ENCODE measurements at places on chromosomes 6 and 20. TPM values are rescaled to one million over a fixed set of nuclear protein-coding genes. Genes with fewer than 3 reads are reported as not detected.

The SPDEF gene
- total RNA-seq = not detected

The CPNE5 gene
- total RNA-seq = 4.8 TPM

The C6orf163 gene
- 8.3 TPM for total RNA-seq

The PSORS1C1 gene
- total RNA-seq = not detected

The GRM4 gene
- total RNA-seq = 0.94 TPM

- DNase-seq = no peak
These were observed 42.0 kb upstream of the IRF4 start for GRCh38 chr6:349491-349921.

- DNase-seq = no peak
These were observed 203.3 kb downstream of the ARID1B start for GRCh38 chr6:156980515-156980914.

DNA sequence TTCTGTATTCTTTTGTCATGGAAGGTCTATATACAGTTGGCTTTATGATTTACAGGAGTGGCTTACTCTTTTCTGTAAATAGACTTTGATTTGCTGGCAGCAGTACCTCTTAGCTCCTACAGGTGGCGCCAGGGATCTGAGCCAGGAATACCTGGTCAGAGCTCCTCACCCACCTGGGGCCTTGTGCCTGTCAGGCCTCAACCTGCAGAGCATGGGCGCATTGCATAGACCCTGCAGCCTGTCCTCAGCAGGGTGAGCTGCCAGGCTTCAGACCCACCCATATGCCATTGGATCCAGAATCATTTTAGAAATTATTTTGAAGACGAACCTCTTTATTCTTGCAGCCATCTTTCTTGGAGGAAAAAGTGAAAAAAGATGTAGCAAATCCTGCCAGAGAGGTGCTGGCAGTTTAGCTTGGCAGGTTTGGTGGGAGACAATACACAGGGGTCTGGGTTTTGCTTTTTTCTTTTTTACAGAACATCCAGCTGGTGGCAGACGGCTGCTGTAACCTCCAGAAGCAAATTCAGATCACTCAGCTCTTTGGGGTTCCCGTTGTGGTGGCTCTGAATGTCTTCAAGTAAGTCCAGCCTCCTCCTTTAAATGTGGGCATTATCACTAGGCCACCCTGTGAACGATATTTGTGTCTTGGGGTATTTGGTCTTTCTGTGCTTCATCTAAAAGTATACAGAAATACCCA lies 149.1 kb downstream of the MTHFD1L start:
- peak; percentile 19 for DNase-seq

GRCh38 chr20:57190536-57191264 lies 75.7 kb downstream of the BMP7 start:
- DNase-seq = no peak

GRCh38 chr6:404685-405423 lies 13.3 kb downstream of the IRF4 start:
- DNase-seq = no peak

- no peak for DNase-seq
These were observed 193.1 kb downstream of the DOK5 start for GRCh38 chr20:54668271-54669039.

GRCh38 chr6:159279790-159280277 lies 110.6 kb downstream of the FNDC1 start:
- no peak for DNase-seq

DNA sequence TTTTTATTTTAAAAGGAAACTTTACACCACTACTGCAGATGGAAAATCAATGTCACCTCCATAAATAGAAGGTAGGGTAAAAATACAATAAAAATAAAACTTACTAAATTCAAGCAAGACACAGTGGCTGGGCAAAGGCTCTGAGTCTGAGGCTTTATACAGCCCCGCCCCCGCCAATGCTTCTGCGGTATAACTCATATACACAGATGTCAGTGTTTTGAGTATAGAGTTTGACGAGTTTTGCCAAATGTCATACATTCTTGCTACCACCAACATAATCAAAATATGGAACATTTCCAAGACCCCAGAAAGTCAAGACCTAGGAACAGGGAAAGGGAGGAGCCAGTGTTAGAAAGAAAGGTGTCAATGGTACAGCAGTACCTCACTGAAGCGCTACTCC lies 12.8 kb downstream of the NFATC2 start:
- DNase-seq = no peak

DNA sequence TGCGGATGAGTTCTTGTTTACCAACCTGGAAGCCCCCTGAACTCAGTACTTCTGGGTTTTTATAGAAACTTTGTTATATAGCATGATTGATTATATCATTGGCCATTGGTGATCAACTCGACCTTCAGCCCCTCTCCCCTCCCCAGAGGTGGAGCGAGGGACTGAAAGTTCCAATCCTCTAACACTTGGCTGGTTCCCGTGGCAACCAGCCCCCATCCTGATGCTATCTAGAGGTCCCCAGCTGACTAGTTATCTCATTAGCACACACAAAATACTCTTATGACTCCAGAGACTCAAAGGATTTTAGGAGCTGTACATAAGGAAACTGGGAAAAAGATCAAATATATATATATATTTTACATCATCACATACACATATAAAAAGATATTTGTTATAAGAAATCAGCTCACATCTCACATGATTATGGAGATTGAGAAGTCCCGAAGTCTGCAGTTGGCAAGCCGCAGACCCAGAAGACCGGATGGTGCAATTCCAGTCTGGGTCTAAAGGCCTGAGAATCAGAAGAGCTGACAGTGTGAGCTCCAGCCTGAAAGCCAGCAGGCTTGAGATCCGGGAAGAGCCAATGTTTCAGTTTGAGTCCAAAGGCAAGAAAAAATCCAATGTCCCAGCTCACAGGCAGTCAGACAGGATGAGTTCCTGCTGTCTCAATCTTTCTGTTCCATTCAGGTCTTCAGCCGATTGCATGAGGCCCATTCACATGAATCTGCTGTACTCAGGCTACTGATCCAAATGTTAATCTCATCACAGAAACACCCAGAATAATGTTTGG lies 179.3 kb upstream of the DTNBP1 start:
- no peak for DNase-seq

DNA sequence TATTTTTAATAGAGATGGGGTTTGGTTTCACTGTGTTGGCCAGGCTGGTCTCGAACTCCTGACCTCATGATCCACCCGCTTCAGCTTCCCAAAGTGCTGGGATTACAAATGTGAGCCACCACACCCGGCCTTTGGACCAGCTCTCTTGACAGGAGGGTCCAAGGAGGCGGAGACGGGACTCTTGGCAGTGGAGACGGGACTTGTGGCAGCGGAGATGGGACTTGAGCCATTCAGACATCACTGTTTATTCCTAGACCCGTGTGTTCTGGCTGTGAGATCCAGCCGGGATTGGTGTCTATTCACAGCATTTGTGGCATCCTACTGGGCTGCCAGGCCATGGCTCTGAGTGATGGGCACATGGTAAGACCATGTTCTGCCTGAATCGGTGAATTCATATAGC lies 25.6 kb downstream of the PRPF6 start:
- no peak for DNase-seq

DNA sequence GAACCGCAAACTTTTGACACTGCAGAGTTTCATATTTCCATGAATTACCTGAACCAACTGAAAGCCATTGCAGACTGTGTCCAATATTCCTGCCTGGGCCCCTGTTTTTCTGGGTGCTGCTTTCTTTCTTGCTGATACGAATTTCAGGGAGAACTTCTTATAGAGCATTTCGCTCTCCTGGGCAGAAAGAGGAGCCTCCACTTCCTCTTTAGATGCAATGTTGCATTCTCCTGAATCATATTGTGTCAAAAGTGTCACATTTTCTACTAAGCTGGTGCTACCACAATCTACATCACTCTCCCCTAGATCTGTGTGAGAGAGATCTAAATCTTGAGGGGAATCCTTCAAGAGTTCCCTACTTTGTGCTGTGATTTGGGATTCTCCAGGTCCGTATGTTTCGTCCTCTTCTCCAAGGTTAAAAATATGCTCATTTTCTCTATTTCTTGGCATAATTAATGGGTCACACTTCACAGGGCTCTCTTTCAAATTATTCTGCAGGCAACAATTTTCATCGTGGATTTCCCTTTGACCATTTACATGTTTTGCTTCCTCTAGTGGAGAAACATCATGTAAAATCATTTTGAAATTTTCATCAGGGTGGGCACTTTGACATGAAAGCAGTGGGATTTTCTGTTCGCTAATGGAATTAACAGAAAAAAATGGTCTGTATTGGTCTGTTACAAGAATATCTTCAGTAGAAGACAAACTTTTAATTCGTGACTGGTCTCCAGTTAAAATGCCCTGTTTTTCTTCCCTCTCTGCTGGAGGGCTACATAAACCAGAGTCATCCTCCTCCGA lies 102.3 kb downstream of the DST start:
- no peak for DNase-seq

- DNase-seq = no peak
These were observed 65.0 kb upstream of the MAP3K4 start for GRCh38 chr6:160926281-160927276.

DNA sequence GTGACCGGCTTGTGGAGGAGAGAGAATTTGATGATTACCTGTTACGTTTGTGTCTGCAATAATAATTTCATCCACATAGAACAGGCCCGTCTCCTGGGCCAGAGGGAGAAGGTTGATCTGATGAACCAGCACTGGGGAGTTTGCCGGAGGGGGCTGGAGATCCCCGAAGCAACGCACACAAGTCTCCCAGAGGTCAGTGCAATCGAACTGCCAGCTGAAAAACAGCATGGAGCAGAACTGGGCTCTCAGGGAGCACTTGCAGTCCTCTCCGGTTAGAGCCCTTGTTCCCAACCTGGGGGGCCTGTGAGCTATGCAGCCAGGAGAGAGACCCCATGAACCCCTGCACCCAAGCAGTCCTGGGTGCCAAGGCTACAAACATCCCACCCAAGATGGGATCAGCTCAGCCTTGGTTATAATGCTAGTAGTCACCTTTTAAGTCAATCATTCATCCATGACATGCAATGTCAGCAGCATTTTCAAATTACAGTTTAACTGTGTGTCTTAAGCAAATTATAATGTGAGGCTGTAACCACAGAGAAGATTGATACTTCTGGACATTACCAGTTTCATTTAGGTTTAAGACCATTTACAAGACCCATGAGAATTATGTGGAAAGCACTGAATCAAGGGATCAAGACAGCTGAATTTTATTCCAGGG lies 34.2 kb downstream of the PKHD1 start:
- no peak for DNase-seq

DNA sequence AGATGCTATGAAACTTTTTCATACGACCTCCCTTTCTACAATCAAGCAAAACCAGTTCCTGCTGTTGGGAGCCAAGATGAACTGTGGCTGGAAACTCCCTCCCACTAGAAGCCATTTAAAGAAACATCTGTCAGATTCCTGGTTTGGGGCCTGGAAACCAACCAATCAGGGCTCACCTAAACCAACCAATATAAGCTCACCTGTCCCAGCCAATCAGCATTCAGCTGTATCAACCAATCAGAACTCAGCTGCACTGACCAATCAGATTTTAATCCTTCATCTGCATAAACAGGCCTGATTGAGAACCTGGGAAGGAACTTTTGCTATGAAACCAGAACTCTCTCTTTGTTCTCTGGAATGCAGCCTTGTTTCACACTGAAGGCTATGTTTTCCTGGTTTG lies 42.4 kb downstream of the SNX14 start:
- no peak for DNase-seq

- no peak for DNase-seq
These were observed 245.0 kb downstream of the GMPR start for GRCh38 chr6:16483315-16483875.

DNA sequence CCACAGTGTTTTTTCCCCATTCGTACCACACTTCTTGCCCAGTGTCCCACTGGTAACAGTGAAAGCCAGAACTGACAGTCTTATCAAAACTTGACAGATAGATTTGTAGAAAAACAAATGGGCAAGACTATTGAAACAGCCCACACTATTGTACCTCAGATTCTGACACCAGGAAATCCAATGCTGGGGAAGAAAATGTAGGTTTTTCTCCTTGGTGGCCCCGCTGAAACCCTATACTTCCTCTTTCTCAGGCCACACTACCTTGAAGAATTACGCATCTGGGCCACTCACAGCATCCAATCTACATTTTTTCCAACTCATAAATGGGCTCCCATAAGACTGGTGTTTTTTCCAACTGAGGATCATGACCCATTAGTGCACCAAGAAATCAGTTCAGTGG lies 90.9 kb upstream of the HDDC2 start:
- DNase-seq = no peak

GRCh38 chr6:35370124-35370741 lies 27.9 kb downstream of the PPARD start:
- DNase-seq = peak; percentile 41

DNA sequence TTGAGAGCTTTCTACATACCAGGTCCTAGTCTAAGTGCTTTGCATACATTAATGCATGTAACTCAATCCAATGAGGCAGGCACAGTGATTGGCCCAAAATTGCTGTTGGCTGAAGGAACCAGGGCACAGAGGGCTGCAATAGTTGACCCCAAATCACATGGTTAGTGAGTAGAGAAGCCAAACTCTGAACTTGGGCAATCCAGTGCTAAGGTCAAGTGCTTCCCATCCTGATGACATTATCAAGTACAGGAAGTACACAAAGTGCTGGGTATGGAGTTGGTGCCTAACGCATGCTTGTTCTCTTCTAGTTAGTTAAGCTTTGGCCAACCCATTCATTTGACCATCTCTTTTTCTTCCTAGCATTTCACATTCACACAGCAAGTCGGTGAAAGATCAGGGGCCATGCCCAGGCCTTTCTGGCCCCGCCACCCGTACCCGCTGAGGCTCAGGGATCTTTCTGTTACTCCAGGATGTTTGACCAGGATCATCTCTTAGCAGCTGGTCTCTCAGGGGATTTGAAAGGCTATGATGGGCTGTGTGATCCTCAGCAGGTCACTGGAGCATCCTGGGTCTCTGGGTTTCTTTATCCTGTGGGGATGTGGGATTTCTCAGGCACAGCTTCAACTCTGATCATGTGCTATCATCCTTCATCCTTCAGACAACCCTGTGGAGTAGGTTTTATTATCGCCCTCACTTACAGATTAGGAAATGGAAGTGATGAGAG lies 7.0 kb downstream of the KCNB1 start:
- no peak for DNase-seq

GRCh38 chr20:61753316-61753942 lies 312.3 kb downstream of the TAF4 start:
- no peak for DNase-seq

GRCh38 chr20:51366155-51366886 lies 176.2 kb downstream of the NFATC2 start:
- DNase-seq = no peak
